NCI-H82 (cell line): ENCODE measurements at places on chromosomes 7 and 10.

DNA sequence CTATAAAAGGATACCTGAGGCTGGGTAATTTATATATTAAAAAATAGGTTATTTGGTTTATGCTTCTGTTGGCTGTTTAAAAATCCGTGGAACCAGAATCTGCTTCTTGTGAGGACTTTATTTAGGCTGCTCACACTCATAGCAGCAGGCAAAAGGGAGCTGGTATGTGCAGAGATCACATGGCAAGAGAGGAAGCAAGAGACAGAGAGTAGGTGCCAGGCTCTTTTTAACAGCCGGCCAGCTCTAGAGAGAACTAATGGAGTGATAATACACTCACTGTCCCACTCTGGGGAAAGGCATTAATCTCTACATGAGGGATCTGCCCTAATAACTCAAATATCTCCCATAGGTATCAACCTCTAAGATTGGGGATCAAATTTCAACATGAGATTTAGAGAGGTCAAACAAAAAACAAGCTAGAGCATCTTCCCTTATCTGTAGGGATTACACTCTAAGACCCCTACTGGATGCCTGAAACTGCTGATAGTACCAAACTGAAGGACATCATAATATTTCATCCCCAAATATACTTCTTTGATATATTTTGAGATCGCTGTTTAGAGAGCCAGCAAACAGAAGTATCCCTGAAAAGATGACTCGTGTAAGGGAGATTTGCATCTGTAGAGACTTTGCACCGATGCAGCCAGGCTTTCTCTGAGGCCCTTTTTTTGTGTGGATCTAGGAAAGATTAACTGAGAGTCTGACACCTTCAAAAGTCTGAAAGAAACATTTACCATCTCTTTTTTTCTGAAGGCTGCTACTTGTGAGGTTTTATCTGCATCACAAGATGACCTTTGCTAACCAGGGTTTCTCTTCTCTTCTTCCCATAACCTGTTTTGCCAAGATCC is 717.0 kb upstream of the MBL2 start:
- DNase-seq = peak; percentile 17

GRCh38 chr10:118725886-118726500 is 28.8 kb downstream of the CACUL1 start:
- DNase-seq = peak; percentile 21

GRCh38 chr7:7519056-7519455 is 16.6 kb downstream of the COL28A1 start:
- no peak for DNase-seq

DNA sequence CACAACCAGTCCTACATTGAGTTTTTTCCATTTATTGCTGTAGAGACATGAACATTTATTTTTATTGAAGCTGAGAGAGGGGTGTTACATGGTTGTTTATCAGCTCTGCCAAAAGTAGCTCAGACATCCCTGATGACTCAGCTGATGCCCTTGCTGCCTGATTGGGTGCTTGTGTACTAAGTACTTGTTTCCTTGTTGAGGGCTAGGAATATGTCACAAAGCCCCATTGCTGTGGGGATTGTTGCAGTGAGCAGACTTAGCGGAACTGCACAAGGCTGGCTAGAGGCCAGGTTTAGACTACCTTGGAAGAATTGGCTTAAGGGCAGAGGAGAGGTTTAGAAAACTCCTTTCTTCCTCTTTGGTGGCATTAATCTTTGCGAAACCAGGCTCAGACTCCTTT is 110.6 kb downstream of the AUTS2 start:
- DNase-seq = peak; percentile 89

GRCh38 chr10:51789903-51790302 is 90.5 kb upstream of the CSTF2T start:
- no peak for DNase-seq

DNA sequence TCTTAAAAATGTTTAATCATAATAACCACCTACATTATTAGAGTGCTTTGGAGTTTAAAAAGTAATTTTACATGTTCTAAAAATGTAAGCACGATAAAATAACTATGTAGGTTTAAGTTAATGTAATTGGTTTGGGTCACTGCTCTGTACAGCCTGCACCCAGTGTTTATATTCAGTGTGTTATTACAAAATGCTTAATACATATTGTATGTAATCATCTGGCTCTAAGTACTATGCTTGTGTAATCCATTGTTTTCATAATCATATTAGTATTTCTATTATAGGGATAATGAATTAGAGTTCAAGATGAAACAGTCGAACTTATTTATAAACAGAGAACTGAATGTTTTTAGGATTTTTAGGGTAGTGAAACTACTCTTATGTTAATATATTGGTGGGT is 13.1 kb downstream of the RPA3 start:
- no peak for DNase-seq

DNA sequence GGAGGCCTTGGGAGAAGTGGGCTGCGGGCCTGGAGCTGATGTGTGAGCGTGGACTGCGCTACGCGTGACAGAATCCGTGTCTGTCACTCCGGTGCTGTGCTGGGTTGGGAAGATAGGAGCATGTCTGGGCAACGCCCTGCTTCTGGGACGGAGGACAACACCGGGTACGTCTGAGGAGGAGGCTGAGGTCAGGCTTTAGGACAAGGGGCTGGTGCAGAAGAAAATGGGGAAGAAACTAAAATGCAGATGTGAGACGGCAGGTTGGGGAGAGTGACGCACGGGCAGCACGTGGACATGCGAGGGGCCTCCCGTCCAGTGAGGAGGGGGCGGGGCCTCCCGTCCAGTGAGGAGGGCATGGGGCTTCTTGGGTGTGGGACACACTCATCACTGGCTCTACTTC is 207.4 kb downstream of the DNAJB6 start:
- no peak for DNase-seq

GRCh38 chr10:24128066-24128730 is 80.7 kb upstream of the KIAA1217 start:
- peak; percentile 76 for DNase-seq

GRCh38 chr7:81175275-81175940 is 256.6 kb upstream of the SEMA3C start:
- DNase-seq = no peak

- DNase-seq = no peak
Measured at GRCh38 chr10:132402781-132403241, 5.8 kb downstream of the PWWP2B start.

GRCh38 chr7:109206196-109206595 is 636.5 kb downstream of the DNAJB9 start:
- no peak for DNase-seq

DNA sequence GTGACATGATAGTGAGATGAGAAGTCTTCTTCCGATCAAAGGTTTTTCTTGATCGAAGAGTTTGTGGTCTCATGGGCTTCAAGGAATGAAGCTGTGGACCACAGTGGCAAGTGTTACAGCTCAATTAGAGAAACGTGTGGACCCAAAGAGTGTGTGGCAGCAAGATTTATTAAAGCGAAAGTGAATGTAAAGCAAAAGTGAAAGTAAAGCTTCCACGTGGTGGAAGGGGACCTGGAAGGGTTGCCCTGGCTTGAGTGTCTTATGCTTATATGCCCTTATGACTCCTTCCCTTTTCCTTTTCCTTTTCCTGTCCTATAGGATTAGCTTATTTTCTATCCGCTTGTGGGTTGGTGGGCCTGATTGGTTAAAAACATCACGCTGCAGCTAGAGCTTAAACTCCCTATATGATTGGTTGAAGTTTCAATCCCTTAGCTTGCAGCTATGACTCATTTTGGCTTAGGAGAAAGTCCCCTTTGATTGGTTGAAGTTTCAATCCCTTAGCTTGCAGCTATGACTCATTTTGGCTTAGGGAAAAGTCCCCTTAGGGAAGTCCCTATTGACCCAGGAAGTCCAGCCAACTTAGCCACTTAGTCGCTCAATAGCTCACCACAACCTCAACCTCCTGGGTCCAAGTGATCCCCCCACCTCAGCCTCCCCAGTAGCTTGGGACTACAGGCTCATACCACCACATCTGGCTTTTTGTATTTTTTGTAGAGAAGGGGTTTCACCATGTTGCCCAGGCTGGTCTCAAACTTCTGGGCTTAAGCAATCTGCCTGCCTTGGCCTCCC is 34.7 kb downstream of the MRPS24 start:
- DNase-seq = no peak

- no peak for DNase-seq
Measured at GRCh38 chr7:125661-126060, 66.7 kb upstream of the FAM20C start.

DNA sequence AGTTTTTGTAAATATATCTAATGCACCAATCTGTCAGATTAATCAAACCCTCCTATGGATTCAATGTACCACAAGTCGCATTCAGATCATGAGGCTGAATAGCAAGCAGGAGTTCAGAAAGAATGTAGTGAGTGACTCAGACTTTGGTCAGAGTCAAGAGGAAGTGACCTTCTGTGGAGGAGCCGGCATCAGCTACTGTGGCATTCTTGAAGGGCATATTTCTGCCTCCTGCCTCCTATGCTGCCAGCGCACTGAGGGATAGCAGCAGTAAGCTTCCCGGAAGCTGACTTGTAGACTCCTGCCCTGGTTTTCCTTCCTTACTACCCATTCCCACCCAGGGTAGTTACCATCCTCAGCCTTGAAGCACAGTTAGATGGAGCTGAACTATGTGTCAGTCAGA is 867.5 kb downstream of the NRG3 start:
- DNase-seq = no peak

- DNase-seq = no peak
Measured at GRCh38 chr7:1922870-1923236, 252.8 kb downstream of the ELFN1 start.

DNA sequence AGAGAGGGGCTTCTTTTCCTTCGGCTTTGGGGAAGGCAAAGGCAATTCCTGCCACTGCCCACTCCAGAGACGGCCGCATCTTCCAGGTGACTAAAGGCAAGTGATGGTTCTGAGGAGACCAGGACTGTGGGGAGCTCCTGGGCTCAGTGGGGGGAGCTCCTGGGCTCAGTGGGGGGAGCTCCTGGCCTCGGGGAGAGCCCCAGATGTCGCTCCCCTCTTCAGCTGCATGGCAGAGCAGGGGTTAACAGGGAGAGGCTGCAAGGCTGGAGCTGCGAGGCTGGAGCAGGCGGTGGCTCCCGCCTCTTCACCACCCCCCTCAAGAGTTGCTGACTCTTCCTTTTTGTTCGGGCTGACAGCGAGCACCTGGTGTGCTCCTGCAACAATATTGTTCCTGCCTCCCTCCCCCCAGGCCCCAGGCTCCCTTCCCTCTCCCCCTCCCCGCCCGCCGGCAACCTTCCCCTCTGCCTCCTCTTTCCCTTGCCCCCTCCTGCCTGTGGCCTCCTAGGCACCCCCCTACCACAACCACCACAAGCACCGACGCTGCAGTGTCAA is 56.3 kb upstream of the LBX1 start:
- peak; percentile 85 for DNase-seq

GRCh38 chr7:108283252-108283651 is 153.1 kb upstream of the LAMB4 start:
- DNase-seq = no peak

DNA sequence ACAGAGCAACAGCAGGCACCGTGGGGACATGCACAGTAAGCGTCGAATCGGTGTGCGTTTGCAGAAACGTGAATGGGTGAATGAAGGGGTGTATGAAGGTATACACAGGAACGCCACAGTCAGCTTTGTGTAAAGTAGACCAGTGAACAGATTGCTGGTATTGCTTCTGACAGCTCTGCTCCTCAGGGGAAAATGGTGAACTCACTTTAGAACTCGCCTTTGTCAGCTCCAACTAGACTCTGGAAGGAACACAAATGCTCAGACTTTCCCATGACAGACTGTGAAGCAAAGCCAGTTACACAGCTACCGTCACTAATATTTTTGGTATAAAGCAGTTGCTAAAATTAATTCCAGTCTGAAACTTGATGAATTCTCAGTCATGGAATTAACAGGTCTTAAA is 78.9 kb downstream of the CUX1 start:
- DNase-seq = no peak

DNA sequence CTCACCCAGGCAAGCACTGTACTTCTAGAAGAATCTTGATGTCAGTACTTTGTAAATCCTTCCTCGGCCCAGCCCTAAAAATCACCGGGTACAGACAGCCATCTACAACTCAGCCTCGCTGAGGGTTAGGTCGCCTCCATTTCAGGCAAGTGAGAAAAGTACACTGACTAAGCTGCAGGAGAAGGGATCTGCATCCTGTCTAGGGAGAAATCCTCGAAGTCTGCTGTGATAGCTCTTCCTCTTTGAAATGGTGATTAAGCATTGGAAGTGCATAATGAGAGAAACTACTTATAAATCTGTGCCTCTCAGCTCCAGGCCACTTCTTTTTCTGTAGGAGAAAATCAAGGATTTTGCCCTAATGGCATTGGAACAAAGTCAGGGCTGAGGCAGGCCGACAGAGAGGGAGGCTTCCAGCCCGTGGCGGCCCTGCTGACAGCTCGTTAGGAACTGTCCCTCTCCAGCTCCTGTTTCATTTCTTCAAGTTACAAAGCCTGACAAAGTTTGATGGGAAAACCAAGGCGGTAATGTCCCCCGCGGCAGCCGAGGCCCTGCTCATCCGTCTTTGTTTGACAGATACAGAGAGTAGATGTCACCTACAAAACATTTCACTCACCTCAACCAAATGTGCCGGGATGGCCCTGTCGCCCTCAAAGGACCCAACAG is 14.1 kb upstream of the GOT1 start:
- no peak for DNase-seq

DNA sequence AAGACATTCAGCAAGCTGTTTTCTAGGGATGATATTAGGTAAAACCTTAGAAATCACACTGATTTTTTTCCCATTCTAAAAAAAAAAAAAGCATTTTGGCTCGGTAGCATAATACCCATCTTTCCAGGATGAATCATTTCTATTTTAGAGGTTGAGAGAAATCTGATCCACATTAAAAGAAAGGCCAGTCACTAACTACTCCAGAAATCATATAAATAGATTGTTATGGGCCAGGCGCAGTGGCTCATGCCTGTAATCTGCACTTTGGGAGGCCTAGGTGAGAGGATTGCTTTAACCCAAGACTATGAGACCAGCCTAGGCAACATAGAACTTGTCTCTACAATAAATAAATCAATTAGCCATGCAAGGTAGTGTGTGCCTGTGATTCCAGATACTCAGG is 164.3 kb downstream of the BAMBI start:
- DNase-seq = no peak

- DNase-seq = no peak
Measured at GRCh38 chr10:48749254-48749787, 64.6 kb downstream of the WDFY4 start.

DNA sequence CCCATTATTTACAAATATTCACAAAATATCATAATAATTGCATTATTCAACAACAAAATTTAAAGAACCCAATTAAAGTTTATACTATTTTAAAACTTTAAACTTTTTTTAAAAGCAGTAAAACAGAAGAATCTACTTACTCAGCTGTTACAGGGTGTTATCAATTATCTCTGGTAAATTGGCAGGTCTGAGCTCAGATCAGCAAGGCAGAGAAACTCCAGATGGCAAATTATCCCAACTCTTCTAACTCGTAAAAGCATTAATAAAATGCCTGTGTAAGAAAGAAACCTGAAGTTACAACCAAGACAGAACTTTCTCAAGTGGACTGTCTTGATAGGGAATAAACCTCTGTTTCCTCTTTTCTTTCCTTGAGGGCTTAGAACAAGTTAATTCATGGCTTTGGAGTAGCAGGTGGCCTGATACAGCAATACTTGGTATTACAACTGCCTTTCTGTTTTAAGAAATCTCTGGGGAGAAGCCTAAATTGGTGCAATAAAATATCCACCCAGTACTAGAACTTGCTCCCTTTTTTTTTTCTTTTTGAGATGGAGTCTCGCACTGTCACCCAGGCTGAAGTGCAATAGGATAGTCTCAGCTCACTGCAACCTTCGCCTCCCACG is 275.3 kb upstream of the MKLN1 start:
- DNase-seq = peak; percentile 78
